ENCODE measurements at places on chromosomes 12 and 14.

DNA sequence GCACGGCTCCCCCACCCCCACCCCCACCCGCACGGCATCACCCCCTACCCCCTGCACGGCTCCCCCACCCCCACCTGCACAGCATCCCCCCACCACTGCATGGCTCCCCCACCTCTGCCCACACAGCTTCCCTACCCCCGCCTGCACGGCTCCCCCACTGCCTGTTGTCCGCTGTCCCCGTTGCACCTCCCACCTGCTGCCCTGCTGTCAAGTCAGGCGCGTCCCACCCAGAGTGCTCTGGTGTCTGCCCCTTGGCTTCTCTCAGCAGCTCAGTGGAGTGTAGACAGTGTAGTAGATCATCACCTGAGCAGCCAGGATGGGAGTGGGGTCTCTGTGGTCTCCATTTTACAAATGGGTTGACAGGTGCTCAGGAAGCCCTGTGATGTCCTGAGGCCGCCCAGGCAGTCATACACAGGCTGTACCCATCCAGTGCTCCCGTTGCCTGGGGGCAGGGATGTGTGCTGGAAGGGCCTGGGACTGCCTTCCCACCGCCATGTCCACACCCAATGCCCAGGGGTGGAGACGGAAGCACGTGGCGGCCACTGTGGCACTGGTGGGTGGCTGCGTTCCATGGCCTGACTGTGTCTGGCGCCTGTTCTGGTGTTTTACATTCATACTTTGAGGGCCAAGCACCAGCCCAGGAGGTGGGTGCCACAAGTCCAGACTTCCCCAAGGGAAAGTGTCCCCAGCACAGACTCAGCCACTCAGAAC is 32.5 kb downstream of the PACS2 start:
- no peak for DNase-seq

DNA sequence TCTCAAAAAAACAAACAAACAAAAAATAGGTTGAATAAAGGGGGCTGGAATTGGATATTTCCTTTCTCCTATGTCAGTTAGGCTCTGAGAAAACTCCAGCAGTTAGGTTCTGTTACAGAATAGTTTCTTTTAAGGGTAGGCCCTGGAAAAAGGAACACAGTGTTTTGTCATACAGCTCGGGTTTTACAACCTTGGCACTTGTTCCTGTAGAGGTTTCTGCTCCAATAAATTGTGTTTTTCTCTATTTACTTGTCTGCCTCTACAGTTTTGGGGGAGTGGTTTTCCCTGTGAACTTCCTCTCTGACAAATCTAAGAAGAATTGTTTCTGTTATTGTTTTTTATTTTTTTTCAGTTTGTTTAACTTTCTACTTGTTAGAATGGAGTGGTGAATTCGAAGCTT is 167.6 kb downstream of the ACSS3 start:
- no peak for DNase-seq

- no peak for DNase-seq
Observed at GRCh38 chr12:94731733-94732360, 81.5 kb upstream of the TMCC3 start.

DNA sequence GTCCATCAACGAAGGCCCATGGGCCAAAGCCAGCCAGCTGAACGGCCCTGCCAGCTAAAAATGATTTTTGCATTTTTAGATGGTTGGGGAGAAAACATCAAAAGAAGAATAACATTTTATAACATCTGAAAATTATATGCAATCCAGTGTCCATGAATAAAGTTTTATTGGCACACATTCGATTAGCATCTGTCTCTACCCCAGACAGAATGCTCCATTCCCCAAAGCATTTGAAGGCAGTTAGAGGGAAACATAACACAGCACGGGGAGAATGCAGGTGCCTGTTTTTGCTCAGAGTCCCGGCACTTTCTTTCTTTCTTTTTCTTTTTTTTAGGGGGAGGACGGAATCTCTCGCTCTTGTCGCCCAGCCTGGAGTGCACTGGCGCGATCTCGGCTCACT is 110.7 kb downstream of the ZNF664 start:
- no peak for DNase-seq

GRCh38 chr12:50240792-50241114 is 42.6 kb downstream of the LIMA1 start:
- no peak for DNase-seq

GRCh38 chr12:66287275-66287674 is 15.0 kb upstream of the HELB start:
- DNase-seq, result no peak
